AG04449 (cell line): ENCODE measurements at places on chromosomes 16 and 17.

DNA sequence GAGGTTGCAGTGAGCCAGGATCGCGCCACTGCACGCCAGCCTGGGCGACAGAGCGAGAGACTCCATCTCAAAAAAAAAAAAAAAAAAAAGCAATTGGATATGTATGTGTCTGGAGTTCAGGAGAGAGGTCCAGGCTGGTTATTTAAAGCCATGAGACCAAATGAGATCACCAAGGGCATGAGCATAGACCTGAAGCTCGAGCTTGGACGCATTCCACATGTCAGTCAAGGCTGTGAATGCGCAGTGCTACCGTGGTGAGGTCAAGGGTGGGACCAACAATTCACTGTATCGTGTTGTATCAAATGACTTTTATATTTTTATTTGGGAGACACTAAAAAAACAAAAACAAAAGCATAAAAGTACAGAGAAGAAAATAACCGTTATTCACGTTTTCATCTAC, 29.1 kb upstream of the SPNS2 start:
- DNase-seq = no peak

DNA sequence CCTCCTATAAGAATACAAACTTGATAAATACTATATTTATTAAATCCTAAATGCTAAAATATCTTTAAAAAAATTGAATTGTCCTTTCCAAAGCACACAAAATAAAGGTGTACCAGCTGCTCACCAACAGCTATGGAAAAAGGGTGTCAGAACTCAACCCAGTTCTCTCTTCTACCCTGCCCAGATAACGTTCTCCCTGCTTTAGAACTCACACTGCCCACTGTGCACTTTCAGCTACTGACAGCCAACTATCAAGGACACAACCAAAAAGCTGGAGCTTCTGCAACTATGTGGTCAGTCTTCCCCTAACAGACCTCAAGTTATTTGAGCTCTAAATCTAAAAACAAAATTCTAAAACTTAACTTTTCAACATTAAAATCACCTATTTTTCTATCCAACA, 13.7 kb downstream of the AP1G1 start:
- no peak for DNase-seq

- no peak for DNase-seq
Measured at GRCh38 chr16:87924811-87925670, 11.3 kb downstream of the CA5A start.

- DNase-seq = no peak
Measured at GRCh38 chr17:43524945-43525575, 21.1 kb downstream of the ETV4 start.

DNA sequence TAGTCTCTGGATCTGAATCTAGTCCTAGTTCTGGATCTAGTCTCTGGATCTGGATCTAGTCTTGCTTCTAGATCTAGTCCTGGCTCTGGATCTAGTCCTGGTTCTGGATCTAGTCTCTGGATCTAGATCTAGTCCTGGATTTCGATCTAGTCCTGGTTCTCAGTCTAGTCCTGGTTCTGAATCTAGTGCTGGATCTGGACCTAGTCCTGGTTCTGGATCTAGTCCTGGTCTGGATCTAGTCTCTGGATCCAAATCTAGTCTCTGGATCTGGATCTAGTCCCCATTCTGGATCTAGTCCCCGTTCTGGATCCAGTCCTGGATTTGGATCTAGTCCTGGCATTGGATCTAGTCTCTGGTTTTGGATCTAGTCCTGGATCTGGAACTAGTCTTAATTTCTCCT, 29.9 kb upstream of the VAT1L start:
- no peak for DNase-seq

- peak; percentile 80 for DNase-seq
Measured at GRCh38 chr16:11682655-11683096, 14.4 kb downstream of the SNN start.

DNA sequence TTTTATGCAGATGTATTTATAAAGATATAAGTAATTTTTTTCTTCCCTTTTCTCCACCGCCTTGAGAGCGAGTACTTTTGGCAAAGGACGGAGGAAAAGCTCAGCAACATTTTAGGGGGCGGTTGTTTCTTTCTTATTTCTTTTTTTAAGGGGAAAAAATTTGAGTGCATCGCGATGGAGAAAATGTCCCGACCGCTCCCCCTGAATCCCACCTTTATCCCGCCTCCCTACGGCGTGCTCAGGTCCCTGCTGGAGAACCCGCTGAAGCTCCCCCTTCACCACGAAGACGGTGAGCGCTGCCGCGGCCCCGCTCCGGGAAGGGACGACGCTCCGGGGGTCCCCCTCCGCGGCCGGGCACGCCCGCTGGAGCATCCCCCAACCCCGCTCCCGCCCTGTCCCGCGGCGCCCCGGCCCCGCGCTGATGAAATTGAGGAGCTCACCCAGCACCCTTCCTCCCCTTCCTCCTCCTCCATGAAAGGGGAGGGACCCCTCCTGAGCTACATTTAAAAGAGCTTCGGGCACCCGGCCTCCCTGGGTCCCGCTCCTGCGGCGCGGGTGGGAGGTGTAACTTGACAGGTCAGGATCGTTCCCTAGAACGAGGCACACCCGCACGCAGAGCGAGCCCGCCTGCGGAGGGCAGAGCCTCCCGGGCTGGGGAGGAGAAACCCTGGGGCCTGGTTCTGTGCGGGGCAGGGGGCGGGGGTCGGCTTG, 706 bp downstream of the HLF start:
- no peak for DNase-seq

DNA sequence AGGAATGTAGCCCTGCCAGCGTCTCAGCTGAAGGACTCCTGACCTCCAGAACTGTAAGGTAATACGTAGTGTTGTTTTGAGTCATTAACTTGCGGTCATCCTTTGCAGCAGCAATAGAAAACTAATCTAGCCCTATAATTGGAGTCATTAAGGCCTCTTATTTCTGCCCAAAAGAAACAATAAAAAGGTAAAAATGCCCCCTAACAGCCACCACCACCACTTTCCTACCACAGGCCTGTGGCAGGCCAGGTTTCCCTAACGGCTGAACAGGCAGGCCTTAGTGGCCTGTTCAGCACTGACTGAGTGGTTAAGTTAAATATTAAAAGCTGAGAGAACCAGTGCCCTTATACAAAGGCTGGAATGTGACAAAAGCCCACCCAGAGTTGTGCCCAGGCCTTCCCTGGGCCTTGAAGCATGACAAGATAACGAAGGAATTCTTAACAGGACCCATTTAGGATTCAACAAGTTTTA, 286.5 kb upstream of the ERCC4 start:
- DNase-seq = no peak

GRCh38 chr17:80724775-80725266, 180.2 kb downstream of the RPTOR start:
- no peak for DNase-seq

GRCh38 chr17:17351901-17352781, 49.0 kb downstream of the NT5M start:
- no peak for DNase-seq

GRCh38 chr17:41792845-41793783, 6.6 kb upstream of the JUP start:
- DNase-seq = no peak

DNA sequence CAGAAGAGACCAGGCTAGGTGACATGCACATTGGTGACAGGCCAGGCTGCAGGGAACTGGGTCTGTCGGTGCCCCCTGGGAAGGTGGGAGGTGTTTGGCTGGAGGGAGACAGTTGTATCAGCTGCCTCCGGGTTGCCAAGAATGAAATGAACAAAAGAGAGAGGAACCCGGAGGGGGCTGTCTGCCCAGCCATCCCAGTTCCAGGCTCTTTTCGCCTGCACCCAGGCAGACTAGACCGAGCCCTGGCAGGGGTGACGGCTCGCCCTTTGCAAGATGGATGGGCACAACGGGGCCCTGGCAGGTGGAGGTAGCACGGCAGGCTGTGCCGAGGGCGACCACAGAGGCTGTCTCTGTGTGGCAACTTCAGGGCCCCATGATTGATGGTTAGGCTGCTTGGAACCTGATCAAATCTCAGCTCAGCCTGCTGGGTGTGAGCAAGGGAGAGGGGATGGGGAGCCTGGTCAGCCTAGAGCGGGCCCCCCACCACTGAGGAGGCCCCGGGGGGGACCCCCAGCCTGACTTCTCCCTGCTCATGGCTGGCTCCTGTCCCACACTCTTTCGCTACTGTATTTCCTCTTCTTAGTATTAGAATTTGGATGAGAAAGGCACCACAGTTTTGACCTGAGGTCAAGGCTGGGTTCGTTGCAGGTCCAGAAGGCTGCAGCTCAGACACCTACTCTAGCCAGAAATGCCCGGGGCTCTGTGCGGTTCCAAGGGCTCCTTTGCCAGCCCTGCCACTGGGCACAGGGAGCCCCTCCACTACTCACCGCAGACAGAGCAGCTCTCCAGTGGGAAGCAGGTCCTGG, 118.9 kb upstream of the CHMP6 start:
- no peak for DNase-seq

DNA sequence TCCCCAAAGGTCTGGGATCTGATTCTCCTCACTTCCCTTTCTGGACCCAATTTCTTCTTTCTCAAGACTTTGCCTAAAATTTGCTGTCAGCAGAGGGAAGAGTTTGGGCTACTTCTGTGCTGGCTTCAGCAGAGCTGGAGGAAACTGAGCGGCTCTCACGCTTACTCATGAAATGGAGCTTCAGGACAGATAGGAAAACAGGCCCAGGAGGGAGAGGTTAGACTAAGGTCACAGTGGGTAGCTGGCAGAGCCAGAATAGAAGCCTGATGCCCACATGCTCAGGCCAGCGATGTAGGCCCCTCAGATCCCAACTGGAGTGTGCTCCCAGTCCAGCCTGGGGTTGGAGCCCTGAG, 593 bp downstream of the SLC38A7 start:
- DNase-seq = no peak

DNA sequence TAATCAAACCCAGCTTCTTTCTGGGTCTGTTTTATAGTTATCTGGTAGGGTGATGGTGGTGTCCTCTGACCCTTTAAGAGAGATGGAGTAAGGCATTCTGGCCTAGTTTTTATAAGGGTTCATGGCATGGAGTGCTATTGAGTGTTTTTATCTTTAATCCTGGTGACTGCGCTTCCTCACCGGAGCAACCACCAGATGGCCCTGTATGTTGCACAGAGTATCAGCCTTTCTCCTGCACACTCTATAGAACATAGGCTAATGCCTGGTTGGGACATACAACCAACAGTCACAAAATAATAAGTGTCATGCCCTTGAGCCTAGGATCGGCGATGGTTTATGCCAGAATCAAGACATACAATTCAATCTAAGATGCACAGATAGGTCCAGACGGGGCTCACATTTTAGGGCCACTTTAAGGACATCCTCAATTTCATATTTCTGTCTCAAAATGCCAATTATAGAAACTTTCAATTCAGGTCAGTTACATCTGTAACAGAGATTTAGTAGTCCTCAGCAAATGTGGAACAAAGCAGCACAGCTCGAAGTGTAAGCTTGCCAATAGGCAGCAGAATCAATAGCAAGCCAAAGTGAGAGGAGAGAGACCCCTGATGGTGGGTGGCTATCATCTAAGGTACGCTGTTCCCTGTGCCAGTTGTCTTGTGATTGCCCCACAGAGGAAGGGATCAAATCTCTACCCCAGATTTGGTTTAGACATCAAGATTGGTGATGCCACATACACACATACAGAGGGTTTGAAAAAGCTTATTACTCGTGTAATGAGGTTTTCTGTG, 37.2 kb upstream of the HOXB9 start:
- DNase-seq = no peak

DNA sequence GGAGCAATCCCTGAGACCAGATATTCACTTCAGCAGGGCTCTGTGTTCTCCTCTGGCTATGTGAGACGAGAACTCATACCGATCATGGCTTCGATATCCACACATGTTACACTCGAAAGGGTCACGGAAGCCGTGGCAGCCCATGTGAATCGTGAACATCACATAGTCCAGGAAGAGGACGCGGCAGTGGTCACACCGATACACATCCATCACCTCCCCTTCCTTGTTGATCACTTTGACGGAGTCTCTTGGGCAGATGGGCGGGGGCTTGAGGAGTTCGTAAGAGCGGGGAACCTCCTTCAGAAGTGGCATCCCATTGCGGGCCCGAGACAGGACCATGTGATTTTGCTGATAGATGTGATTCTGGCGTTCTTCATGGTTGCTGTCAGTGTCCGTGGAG, 28.0 kb downstream of the GRB7 start:
- no peak for DNase-seq

DNA sequence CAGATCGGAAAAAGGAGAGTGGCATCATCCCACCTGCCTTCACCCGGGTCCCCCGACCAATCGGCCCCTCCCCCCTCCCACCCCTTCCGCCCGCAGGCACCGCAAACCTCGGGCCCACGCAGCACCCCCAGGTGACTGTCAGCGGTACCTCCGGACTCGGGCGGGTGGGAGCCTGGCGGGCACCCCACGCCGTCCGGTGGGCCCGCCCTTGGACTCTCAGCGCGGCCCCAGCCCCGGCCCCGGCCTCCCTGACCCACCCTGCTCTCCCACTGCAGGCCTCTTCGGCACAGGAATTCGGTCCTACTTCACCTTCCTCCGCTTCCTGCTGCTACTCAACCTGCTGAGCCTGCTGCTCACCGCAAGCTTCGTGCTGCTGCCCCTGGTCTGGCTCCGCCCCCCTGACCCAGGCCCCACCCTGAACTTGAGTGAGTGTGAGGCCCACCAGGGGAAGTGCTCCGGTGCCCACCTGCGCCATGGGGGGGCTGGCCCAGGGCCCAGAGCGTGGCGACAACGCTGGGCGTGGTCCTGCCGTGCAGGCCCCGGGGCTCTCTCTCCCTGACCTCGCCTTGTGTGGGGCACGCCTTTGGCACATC, 1.6 kb downstream of the TMC8 start:
- DNase-seq = no peak

DNA sequence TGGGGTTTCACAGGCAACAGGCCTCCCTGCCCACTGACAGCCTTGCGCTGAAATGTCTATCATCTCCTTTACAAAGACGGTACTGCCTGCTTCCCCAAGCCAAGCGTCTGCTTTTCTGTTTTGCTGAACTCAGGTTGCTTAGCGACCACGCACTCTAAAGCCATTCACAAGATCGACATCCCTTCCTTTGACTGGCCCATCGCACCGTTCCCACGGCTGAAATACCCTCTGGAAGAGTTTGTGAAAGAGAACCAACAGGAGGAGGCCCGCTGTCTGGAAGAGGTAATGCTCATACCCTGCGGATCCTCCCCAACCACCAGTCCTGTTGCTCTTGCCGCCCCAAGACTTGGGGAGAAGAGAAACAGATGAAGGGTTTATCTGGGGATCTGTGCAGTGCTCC, 28.7 kb downstream of the TMEM186 start:
- DNase-seq = no peak

- DNase-seq = no peak
Measured at GRCh38 chr16:57325458-57325857, 33.1 kb upstream of the CCL22 start.

- no peak for DNase-seq
Measured at GRCh38 chr17:45038728-45039634, 12.5 kb downstream of the DCAKD start.

DNA sequence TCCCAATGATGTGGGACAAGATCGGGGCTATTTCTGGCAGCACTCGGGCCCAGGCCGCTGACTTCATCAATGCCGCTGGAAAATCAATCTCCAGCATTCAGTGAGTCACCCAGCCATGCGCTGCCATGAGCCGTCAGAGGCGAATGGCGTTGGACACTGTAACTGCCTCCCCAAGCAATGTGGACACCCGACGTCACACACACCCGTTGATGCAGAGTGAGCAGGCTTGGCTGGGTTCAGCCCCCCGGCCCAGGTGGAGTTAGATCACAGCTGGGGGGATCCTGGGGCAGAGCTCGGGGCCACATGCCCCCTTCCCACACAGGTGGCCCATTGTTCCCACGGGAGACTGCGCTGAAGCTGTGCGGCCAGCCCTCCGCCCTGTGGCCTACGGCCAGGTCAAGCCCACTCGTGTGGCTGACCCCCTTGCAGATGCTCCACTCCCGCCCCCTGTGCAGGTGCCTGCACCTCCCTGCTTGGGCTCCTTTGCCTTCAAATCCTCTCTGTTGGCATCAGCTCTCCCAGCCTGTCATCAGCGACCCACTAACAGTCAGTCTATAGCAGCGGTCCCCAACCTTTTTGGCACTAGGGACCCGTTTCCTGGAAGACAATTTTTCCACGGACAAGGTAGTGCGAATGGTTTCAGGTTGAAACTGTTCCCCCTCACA, 89.9 kb downstream of the TBC1D16 start:
- no peak for DNase-seq
